ENCODE measurements at places on chromosomes 4 and X.
A peak's percentile ranks its signal among the peaks of the same experiment; 100 is the strongest.

GRCh38 chr4:139083956-139084803, 68.6 kb downstream of the NOCT start:
- ATAC-seq = peak; percentile 62

DNA sequence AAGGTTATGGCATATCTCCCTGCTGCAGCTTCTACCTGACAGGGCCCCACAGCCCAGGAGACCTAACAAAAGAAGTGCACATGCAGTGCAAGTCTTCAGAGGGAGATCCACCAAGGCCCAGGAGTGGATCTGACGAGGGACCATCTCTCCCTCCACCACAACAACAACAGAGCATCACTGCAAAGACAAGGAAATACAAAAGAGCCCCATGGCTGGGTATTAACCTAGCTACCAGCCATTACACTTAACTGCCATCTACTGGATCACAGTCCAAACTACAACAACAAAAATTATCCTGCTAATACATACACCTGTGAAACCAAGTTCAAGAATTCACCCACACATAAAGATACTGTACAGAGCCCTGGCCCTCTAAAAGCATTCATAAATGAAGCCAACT, 280.2 kb upstream of the SLC7A11 start:
- no peak for ATAC-seq

GRCh38 chrX:130741151-130741550, 161.9 kb downstream of the ENOX2 start:
- ATAC-seq = no peak

DNA sequence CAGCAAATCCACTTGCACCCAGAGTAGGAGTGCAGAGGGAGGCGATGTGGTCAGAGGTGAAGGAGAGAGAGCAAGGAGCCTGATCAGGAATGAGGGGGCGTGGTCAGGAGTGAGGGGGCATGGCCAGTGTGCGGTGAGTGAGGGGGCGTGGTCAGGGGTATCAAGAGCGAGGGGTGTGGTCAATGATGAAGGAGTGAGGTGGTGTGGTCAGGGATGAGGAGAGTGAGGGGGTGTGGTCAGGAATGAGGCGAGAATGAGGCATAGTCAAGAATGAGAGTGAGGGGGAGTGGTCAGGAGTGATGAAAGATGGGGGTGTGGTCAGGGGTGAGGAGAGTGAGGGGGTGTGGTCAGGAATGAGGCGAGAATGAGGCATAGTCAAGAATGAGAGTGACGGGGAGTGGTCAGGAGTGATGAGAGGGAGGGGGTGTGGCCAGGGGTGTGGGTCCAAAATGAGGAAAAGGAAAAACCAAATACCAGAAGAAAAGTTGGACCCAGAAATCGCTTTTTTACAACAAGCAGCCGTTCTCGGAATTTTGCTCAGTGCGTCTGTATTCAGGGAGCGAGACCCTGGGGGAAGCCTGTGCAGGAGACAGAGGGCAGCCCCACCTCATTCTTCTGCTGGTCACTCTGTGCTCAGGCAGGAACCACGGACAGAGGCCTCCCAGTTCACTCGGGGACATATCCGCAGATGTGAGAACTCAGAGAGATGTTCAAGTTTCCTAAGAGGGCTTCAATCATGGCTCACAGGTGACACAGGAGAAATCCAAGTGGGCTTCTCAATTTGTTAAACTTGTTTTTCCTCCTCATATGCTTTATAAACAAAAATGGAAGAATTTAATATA, 47.5 kb downstream of the MAGEA1 start:
- no peak for ATAC-seq

GRCh38 chrX:69262036-69262936, 97.0 kb upstream of the PJA1 start:
- ATAC-seq = no peak

DNA sequence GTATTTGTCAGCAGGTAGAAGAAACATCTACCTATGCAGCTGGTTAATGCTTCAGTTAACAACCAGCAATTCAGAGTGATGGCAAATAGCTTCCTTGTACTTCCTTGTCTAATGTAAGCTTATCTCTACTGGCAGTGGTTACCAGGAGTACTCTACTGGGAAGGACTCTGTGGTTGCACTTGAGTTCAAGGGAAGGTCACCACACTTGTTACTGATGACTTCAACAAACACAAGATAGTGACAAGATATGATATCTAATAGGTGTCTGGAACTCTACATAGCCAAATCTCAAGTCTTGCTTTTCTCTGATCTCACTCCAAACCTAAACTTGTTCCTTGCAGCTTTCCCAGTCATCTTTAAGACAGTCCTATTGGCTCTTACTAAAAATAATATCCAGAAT, 1644.9 kb upstream of the TENM3 start:
- ATAC-seq = no peak

DNA sequence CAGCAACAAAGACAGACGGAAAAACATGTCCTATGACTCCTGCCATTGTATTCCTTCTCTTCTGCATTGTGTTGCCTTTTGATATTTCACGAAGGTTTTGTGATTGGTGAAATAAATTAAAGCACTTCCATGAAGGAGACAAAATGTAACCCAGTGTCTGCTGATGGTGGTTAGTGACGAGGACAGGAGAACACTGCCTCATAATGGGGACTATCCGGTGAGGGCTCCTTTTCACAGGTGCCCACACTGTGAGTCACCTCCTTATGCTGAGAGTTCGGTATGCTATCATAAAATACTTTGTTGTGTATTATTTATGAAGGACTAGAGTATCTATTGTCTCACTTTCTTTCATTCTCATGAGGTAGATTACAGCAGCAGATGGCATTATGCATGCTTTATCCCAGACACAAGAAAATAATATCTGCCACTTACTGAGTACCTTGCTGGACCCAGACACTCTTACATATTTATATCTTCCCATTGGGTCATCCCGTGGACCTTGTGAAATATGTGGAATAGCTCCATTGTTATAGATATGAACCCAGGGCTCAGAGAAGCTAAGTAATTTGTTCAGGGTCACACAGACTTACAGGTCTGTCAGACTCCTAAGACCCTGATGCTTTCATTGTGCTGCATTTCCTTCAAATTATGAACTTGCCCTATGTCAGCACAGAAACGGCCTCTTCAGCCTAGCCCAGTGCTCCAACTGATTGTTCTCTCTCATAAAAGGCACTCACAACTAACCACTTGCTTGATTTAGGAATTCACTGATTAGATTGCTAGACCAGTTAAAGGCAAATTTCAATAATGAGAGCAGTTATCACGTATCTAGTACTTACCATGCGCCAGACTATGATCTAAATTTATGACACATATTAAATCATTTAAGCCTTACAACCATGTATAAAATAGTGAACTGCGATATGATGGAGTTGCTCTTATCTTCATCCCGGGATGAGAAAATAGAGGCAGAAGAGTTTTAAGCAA, 31.2 kb downstream of the PLS3 start:
- no peak for ATAC-seq

GRCh38 chr4:145107126-145107525, 9.0 kb downstream of the ABCE1 start:
- ATAC-seq = no peak

- no peak for ATAC-seq
These were observed 57.4 kb downstream of the CNGA2 start for GRCh38 chrX:151791961-151792360.

GRCh38 chrX:48616576-48616975, 19.3 kb downstream of the WDR13 start:
- no peak for ATAC-seq

GRCh38 chrX:112612558-112612957, 67.2 kb downstream of the LHFPL1 start:
- no peak for ATAC-seq

DNA sequence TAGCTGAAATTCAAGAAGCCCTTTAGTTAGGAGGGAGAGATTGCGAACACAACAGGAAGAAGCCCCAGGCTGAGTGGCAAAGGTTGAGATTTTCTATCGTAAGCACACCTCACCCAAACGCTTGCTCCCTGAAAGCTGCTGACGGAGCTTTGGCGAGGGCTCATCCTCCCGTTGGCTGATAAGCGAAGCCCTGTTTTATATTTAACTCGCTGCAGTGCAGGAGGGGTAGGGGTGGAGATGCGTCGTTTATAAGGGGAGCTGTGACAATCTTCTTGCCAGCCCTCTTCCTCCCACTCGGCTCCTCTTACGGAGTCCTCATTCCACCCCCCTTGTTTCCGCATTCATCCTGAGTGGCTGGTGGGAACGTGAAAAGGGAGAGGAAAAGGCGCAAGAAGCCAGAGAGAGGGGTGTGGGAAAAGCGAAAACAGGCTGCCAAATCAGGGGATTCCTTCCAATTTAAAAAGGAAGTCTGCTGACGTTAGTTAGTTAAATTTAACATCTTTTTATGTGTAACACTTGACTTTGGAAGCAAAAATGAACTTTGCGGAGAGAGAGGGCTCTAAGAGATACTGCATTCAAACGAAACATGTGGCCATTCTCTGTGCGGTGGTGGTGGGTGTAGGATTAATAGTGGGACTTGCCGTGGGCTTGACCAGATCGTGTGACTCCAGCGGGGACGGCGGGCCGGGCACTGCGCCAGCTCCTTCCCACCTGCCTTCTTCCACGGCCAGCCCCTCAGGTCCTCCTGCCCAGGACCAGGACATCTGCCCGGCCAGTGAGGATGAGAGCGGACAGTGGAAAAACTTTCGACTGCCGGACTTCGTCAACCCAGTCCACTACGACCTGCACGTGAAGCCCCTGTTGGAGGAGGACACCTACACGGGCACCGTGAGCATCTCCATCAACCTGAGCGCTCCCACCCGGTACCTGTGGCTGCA, at the start of gene ENPEP:
ENPEP (plus strand) TSS at position 275 of the 938 bp plus-strand sequence; CDS start at position 535, 260 bp downstream.
- ATAC-seq = no peak

DNA sequence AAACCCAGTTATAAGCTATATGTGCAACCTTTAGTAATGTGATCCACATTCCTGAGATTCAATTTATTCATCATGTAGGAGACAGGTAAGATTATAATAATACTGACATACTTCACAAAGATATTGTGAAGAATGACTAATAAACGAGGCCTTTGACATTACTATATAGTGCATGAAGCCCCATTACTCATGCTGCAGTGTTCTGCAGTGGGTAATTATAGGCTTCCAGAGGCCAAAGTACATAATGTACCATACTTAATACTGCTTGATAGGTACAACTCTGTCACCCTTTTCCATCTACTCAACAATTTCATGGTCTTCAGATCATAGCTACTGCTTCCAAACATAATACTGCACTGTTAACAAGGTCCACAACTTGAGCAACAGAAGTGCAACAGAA, 68.9 kb downstream of the COL25A1 start:
- no peak for ATAC-seq

GRCh38 chr4:109125084-109125483, 177.4 kb downstream of the COL25A1 start:
- ATAC-seq = no peak

GRCh38 chrX:46340696-46341095, 204.5 kb downstream of the ZNF674 start:
- ATAC-seq = no peak

- ATAC-seq = no peak
These were observed 63.2 kb downstream of the QDPR start for GRCh38 chr4:17448689-17449088.

GRCh38 chr4:7487998-7488671, 53.4 kb upstream of the PSAPL1 start:
- ATAC-seq = no peak

DNA sequence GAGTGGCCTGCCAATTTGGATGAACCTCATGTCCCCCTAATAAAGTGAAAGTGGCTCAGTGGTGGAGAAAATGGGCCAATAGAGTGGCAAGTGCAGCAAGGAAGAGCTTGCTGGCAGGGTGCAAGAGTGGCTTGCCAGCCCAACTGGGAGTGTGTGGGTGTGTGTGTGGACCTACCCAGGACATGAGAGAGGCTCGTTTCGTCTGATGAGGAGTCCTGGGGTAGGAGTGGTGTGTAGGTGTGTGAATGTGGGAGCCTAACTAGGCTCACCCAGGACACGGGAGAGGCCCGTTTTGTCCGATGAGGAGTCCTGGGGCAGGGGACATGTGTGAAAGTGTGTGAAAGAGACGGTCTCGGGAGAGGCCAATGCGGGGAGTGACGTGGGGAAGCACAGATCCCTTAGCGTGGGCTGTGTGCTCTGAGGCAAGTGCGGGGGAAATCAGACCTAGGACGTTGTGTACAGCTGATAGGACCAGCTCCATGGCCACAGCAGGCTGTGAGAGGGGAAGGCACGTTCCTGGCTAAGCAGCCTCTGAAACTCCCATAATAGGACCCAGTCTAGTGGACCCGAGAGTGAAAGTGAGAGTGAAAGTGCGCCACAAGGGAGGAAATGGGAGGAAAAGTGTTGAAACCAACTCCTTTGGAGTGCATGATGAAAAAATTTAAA, 5.3 kb downstream of the GAGE10 start:
- ATAC-seq = no peak

- no peak for ATAC-seq
These were observed 746 bp downstream of the TCEAL7 start for GRCh38 chrX:103330681-103331288.

- no peak for ATAC-seq
These were observed 686.0 kb downstream of the STPG2 start for GRCh38 chr4:97457253-97457652.

DNA sequence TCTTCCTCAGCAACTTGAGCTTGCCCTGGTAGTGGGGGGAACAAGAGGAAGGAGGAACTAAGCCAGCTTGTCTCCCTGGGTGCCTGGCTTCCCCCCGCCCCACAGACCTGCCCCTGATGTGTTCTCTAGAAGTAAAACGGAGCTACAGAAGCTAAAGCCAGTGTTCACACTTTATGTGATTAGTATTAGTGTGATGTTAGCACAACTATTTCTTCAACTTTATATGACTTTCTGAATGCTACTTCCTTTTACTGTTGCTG, 10.7 kb downstream of the RGS12 start:
- ATAC-seq = no peak

DNA sequence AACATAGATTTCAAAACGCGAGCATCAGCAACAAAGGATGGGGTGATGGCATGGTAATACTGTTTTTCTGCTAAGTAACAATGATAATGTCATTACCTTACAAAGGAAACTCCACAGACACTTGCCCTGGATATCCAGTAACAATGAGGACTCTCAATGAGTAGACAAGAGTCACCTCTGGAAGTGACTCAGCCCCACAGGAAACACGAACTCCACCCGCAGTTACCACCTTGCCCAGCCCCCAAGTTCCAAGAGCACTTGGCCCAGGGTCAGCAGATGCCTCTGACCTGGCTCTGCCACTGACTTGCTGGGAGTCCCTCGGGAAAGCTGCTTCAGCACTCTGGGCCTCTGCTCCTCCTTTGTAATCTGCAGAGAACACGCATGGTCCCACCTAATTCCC, 110.3 kb upstream of the MAP3K15 start:
- peak; percentile 81 for ATAC-seq

GRCh38 chr4:99915449-99915848, 21.2 kb upstream of the LAMTOR3 start:
- ATAC-seq = no peak

All from activated CD4-positive, CD25-positive, alpha-beta regulatory T cell treated with anti-CD3 and anti-CD28 coated beads, Interleukin-2, amount 50 U/mL, for 24 hours (primary cell).